ENCODE measurements at places on chromosomes 7 and 10. TPM values are rescaled to one million over a fixed set of nuclear protein-coding genes. Genes with fewer than 3 reads are reported as not detected.

GRCh38 chr7:98276241-98276761, 5.2 kb upstream of the BRI3 start:
- no peak for DNase-seq

Gene COBL
- polyA plus RNA-seq: 16.1 TPM

GRCh38 chr10:69649786-69650550, 19.9 kb downstream of the FAM241B start:
- DNase-seq: no peak

- no peak for DNase-seq
These were observed 46.6 kb downstream of the HERPUD2 start for GRCh38 chr7:35648367-35648766.

DNA sequence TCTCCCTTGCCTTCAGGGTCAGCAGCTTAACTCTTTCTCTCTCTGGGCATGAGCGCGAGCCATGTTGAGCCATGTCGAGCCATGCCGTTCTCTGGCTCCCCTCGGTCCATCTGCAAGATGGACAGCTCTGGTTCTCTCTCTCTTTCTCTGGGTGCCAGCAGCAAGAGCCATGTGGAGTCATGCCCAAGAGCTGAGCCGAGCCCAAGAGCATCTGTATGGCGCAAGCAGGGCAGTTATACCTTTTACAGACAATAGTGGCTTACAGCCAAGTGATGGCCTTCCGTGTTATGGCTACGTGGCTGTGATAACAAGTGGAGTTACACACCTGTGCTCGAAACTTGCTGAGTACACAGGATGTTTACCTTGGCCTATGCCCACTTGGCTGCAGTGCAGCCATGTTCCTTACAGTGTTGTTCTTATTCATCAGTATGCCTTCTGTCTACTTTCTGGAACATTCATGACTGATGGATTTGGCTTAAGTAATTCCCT, 327.7 kb downstream of the GLRX3 start:
- DNase-seq: no peak
